T-helper 22 cell (primary cell): ENCODE measurements at places on chromosomes 4 and X.

DNA sequence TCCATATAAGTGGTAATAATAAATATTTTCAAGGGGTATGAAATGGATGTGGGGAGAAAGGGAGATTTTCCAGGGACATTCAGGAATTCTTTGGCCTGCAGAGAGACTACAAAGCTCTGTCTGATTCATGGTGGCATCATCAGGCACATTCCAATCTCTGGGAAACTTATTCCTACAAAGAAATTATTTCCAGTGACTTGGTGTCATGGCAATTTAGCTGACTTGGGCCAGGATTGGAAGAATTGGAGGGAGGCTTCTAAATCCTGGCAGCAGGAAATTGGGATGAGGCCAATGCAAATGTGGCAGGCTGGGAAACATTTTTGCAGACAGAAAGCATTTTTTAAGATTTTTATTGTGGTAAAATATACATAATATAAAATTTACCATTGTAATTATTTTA, 204.6 kb downstream of the RTL9 start:
- DNase-seq = no peak

DNA sequence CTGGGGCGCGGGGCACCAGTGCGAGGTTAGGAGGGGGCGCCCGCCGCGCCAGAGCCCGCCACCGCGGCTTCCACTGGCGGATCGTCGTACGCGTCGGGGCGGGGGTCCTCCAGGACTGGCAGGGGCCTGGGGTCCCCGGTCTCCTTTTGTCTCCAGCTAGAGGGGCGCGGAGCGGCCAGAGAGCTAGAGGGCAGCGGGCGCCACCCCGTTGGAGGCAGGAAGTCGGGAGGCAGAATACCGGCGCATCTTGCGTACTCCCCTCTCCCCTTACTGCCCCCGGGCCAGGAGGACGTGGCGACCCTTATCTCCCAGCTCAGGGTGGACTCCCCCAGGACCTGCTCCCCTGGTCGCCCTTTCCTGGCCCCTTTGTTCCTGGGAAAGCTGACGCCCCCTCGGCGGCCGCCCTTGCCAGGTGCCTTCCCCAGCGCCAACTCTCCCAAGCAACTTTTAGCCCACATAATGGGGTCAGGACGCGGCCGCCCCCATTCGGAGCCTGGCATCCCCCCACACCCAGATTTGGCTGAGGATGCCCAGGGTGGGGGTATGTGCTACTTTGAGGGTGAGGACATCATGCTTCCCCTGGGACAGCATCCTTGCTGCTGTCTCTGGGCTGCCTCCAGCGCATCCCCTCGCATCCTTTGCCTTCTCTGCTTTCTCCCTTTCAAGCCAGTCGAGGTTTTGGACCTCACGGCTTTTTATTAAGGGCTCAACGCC, 933 bp downstream of the CNKSR2 start:
- DNase-seq = no peak

GRCh38 chr4:172708184-172708583, 460.4 kb upstream of the GALNT7 start:
- no peak for DNase-seq

GRCh38 chrX:13491061-13491460, 78.3 kb upstream of the EGFL6 start:
- DNase-seq = no peak

DNA sequence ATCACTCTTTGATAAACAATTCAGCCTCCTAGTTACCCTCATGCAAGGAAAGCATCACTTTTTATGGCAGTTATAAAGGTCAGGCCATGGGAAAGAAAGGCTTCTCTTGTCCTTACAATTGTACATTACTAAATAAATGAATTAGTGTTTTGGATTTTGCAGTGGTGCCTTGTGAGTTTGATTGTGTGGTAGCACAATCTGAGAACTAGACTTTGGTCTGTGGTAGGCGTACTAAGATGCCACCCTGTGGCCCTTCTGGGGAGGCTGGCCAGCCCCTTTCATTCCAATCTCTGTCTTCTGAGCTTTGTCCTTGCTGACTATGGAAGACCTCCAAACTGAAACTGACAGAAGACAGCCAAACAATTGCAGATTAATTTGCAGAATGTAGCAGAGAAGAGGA, 14.6 kb upstream of the HNRNPD start:
- no peak for DNase-seq

DNA sequence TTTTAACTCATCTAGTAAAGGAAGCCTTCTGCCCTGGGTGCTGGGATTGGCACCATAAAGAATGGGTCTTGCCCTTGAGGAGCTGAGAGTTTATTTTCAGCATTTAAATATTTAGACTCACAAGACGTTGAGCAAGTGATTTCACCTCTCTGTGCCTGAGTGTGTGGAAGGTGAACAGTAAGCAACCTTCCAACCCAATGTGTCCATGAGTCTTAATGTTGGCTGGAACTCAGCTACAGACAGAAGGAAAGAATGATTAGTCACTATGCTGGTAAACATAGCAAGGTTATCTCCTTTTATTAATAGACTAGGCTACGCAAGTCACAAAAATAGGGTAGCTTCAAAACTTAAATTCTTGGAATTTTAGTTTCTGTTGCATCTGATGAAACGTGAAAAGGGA, 277.4 kb upstream of the GATB start:
- no peak for DNase-seq

GRCh38 chr4:84070289-84070688, 428.8 kb downstream of the NKX6-1 start:
- DNase-seq = no peak

DNA sequence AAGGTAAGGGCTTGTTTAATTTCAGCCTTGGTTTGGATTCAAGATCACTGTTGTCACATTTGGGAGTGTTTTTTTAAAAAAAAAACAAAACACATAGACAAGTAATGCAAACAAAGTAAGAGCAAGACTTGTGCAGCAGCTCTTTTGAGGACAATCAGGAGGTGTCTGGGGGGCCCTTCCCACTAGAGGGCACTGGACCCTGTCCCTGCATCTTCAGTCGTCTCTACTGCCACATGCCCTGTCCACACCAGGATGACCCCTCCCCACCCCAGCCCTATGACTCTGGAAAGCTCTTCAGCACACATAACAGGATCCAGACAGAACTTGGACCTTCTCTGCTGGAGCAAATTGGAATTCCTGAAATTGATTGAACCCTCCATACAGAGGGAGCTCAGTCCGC, 71.0 kb downstream of the USP46 start:
- DNase-seq = no peak

DNA sequence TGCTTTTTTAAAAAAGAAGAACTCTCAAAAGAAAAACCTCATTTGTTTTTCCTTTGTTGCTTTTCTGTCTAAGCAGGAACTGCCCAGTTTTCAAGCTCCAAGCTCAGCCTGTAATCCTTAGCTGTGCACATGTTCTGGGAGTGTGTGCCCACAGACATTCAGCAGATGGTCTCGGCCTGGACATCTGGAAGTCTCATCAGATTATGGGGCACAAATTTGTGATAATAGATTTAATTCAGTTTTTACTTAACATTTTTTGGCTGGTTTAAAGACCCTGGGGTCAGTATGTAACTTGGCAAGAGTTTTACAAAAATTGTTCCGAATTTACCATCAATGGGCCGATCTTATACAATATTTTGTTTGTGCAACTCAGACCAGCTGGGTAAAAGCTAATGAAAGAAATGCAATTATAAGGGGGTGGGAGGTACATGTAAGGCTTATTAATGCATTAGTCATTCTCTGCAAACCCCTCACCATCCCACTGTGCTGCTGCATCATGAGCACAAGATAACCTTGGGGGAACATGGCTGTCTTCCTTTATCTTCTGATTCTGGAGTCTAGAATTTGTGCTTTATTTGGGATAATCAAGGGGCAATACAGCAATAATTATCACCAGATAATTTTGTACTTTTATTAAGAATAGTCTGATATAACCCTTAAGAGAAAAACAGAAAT, 86.9 kb upstream of the PHOX2B start:
- no peak for DNase-seq

DNA sequence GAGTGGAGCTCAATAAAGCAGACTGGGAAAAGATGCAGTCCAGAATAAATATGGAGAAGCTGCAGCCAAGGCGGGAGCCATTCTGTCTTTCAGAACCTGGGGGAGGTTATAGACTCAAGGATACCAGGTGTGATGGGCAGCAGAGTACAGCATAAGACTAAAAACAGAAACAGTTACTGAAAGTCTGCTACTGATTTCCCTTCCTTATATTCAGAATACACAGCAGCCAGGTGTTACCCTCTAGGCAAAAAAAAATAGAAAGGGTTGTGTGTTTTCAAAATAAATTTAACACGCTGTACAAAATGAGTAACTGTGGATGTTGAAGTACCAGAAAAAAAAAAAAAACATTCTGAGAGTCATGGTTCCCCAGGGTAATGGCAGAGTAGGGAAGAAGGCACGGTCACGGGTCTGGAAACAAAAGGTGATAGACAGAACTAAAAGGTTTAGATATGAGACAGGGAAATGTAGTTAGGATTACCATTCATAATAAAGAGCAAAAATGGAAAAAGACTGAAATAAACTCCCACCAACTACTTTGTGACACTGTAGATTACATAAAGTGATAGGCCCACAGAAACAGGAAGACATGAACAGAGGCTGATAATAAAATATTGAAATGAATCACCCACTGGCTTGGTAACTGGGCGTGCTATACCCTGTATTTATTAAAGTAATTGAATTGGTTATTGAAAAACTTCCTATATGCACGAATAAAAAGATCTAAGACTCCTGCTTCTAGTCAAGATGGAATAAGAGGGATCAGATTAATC, 10.8 kb upstream of the HHIP start:
- no peak for DNase-seq

- DNase-seq = no peak
These were observed 1.2 kb downstream of the GEMIN8 start for GRCh38 chrX:14028473-14028872.

DNA sequence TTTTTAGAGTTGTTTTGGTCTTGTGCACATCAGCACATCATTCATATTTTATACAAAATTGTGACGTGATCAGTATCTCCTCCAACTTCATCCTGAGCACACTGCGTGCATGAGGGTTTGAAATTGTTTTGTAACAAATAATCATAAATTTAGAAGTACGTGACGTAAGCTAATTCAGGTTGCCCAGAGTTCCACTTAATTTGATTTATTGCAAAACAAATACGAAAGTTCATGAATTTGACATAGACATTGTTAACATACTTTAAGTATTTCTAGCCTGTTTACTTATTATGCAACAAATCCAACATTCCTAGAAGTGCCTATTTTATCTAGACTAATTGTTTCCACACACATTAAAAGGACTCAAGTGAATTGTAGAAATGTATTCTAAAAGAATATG, 48.3 kb downstream of the MAP7D3 start:
- no peak for DNase-seq

DNA sequence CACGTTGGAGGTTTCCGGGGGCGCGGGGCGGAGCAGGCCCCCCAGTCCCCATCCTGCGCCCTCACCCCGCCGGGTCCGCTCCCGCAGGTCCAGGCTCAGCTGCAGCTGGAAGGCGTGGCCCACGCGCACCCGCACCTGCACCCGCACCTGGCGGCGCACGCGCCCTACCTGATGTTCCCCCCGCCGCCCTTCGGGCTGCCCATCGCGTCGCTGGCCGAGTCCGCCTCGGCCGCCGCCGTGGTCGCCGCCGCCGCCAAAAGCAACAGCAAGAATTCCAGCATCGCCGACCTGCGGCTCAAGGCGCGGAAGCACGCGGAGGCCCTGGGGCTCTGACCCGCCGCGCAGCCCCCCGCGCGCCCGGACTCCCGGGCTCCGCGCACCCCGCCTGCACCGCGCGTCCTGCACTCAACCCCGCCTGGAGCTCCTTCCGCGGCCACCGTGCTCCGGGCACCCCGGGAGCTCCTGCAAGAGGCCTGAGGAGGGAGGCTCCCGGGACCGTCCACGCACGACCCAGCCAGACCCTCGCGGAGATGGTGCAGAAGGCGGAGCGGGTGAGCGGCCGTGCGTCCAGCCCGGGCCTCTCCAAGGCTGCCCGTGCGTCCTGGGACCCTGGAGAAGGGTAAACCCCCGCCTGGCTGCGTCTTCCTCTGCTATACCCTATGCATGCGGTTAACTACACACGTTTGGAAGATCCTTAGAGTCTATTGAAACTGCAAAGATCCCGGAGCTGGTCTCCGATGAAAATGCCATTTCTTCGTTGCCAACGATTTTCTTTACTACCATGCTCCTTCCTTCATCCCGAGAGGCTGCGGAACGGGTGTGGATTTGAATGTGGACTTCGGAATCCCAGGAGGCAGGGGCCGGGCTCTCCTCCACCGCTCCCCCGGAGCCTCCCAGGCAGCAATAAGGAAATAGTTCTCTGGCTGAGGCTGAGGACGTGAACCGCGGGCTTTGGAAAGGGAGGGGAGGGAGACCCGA, 14.0 kb downstream of the SHOX start:
- no peak for DNase-seq

DNA sequence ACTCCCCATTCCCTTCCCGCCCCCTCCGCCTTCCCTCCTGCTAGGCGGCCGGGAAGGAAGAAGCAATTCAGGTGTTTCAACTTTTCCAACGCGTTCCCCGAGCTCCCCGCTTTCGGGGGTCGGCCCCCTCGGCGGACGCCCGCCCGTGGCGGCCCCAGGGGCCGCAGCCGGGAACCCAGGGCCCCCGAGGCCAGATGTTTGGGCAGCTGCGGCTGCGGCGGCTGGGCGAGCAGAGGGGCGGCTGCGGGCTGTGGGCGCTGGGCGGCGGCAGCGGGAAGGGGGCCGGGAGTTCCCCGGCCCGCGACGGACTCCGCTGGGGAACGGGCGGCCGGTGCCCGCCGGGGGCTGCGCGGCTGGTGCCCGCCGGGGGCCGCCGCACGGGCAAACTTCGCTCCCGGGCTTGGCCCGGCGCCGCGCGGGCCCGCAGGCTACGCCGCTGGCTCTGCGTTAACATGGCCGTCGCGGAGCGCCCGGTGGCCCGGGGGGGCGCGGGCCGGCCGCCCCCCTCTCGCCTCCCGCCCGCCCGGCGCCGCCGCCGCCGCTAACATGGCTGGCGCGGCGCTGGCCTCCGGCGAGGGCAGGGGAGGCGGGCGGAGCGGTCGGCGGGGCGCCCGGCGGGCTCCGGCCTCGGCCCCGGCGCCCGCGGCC, 510 bp downstream of the HMGB3 start:
- no peak for DNase-seq
